ENCODE measurements at places on chromosomes 12 and 14.
A peak's percentile ranks its signal among the peaks of the same experiment; 100 is the strongest.

GRCh38 chr12:107560165-107560898, 125.3 kb upstream of the PWP1 start:
- no peak for DNase-seq

- DNase-seq, result no peak
These were observed 5.9 kb upstream of the TEX22 start for GRCh38 chr14:105392131-105393090.

DNA sequence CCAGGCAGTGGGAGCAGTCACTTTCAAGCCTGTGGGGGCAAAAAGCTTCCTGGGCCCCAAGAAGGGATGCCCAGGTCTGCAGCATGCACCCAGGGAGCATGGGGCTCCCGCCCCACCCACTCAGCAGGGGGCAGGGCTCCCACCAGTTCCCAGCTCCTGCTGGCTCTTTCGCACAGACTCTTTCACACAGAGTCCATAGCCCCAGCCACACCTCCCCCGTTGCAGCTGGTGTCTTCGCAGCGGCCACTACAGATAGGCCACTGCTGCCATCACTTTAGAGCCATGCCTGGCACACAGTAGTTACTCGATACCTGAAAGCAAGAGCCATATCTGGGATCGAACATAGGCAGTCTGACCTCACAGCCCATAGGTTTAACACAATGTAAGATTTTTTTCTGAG, 98.2 kb downstream of the NUAK1 start:
- DNase-seq, result no peak

DNA sequence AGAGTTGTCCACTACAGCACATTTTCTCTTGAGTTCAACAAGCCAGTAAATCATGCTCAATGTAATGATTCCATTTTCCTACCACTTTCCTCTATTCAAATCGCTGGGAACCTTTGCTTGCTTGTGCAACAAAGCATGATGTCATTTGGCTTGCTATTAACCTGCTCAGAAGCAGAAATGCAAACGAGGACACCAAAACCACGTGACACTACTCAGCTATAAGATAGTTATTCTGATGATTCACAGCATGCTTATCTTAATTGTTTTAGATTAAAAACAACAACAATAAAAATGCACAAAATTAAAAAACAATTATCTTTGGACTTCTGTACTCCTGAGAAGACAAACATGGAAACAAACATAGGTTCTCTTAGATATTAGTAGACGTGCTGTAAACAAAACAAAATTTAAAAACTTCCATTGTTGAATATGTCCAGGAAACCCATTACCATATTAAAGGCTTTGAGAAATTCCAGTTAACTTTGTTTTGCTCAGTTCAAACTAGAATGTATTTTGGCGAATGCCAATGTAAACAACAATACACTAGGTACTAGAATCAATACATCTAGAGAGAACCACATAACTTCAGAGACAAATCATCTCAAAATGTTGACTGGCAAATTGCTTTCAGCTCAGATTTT, 77.5 kb upstream of the KRAS start:
- peak; percentile 29 for DNase-seq

DNA sequence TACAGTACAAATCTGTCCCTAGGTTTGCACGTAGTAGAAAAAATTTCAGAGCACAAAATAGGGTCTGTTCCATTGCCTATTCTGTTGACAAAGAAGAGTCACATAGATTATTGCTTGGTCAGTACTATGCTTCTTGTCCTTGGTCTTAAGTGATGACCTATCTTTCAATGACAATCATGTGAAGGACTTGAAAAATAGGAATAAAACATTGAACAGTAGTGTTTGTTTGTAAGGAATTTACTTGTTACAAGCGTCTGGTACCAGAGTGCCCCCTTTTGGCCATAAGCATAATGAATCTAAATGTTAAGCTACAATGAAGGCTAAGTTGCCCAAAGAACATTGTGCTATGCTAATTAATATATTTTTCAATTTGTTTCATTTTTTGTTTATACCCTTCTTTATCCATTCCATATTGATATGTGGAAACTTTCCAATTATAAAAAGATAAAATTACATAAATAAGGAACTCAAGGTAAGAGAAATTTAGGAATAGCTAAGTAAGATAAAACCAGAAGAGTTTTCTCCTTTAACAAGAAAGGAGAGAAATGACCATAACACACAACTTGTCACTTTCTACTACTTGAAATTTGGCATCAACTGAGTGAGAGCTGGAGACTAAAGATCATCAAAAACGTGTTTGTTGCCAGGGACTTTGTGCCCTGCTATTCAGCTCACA, 204.7 kb downstream of the EPS8 start:
- no peak for DNase-seq

DNA sequence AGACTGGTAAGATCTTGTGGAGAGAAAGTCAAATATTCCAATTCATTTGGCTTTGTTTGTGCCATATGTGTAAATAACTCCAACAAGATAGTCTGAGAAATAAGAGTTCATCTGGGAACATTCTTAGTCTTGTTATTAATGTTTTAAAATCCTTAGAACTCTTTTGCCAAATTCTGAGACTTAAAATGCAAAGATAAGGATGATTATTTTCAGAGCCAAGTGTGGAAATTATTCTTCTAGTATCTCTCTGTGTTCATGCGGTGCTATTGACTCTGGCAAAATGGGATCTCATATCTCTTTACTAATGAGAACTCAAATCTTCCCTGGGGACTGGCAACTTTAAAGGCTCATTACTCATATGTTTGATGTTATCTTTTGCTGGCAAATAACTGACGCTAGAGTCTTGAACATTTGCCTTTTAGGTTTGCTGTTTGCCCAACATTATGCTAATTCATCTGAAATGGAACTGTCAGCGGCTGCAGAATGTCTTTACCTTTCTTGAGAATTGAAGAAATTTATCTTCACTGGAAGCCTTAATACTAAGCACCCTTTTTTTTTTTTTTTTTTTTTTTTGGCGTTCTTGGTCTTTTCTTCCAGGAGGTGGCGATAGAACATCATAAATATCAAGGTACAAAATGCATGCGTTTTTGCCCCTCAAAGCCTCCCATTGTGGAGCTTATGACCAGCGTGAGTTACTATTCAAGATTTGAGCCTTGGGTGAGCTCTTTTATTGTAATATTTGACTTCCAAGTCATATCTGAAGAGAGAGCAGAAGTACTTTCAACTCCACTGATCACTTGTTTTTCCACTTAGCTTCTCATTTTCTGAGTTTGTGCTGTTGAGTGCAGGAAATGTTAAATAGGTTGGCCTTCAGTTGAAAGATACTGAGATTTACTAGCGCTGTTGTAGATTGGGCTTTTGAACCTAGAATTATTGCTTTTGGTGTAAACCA, 86.5 kb downstream of the CAND1 start:
- DNase-seq, result peak; percentile 66

DNA sequence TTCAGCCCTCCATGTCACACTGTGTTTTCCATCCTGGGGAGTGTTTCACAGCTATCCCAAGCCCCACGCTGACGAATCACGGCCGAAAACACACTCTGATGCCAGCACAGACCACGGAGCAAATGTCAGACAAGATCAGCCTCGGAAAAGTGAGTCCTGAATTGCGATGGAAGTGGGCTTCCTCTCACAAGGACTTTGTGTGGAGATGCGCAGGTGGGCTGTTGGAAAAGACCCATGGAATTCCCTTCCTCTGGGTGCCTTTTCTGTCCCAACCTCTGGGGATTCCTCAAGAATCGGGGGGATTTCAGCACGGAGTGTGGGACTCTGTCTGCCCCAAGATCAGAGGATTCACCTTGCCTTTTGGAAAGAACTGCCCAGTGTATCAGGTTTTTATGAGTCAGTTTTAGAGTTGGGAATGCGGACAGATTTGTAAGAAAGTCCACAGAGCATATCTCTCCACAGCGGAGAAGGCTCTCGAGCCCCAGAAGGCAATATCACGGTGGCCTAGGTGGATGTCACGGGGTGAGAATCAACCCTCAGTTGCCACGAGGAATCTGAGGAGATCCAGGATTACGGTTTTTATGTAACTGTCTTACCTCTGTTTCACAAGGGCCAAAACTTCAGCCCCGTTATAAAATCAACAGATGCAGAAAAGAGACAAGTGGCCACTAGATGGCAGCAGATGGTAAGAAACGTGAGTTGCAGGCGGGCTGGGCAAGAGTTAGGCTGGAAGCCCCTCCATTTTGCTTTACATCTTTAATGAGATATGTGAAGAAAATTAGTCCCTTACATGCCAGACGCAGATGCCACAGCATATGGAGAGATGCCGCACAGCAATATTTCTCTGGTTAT, 201.9 kb downstream of the DAD1 start:
- DNase-seq, result peak; percentile 78

- DNase-seq, result no peak
These were observed 15.7 kb upstream of the SLC6A12 start for GRCh38 chr12:229441-230191.

DNA sequence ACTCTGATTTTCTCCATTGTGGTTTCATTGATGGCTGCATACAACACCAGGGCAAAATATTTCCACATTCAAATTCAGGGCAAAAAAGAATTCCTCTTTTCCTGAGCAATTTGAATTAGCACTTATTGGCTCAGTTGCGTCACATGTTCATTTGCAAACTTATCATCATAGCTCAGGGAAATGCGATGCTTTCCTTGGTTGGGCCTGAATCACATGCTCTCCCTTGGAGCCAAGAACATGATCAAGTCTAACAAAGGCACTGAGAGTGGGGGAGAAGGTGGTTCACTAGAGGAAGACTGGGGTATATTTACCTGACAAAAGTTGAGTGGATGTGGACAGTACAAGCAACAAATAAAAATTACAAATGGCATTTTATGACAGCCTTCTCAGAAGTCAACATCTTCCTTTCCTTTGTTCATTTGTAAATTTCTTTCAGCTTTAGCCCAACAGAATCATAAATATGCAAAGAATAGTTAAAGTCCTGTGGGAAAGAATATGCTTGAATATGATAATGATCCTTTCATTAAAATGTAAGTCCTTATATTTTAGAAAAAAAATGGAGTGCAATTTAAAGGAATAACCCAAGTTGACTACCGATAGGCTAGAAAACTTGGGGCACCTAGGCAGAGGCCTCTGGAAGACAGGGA, 277.2 kb downstream of the NEDD1 start:
- no peak for DNase-seq

DNA sequence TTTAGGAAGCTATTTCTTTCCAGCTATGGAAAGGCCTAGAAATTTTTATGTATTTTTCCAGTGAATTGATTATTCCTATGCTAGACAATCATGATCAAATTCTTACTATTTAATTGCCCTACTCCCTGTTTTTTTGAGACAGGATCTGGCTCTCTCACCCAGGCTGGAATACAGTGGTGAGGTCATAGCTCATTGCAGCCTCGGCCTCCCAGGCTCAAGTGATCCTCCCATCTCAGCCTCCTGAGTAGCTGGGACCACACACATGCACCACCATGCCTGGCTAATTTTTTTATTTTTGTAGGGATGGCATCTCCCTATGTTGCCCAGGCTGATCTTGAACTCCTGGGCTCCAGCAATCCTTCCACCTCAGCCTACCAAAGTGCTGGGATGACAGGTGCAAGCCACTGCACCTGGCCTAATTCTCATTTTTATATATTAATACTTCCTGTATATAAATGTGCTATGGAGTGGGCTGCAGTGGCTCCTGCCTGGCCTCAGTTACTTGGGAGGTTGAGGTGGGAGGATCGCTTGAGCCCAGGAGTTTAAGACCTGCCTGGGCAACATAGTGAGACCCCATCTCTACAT, 16.0 kb upstream of the MDM2 start:
- no peak for DNase-seq

GRCh38 chr12:4768341-4768740, 48.1 kb downstream of the GALNT8 start:
- DNase-seq, result no peak

- DNase-seq, result no peak
These were observed 291.3 kb downstream of the ACSS3 start for GRCh38 chr12:81369175-81369574.

DNA sequence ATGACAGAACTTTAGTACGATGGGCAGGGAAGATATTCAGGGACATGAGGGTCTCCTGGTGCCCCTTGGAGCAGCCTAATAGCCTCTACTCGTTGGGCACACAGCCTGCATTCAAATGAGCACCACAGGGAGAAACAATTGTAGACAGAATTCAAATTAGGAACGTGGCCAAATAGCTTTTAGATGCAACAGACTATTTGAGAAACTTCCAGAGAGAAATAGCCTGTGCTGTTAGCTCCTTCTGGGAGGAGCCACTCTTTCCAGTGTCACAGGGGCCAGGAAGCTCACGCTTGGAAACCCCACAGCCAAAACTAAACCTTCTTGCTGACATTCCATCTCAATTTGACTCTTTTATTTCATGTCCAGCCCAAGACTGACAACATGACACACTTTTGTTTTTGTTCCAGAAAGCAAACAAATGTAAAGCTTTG, 114.5 kb downstream of the RPAP3 start:
- peak; percentile 25 for DNase-seq

DNA sequence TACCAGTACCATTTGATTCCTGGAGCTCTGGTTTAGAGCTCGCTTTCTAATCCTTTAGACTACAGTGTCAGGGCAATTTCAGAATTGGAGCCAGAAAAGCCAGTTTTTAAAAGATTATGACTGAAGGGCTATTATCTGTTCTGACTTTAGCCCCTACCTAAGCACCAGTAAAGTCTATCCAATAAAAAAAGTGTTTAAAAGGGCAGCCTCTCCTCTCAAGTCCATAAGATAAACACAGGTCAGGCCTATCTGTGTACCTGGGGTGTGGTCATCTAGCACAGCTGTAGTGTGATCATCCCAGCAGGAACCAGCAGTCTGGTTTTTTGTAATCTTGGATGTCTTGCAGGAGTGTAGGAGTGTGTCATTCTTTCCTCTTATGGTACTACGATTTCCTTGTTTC, 6.6 kb downstream of the APPL2 start:
- no peak for DNase-seq

GRCh38 chr14:88882236-88882635, 57.8 kb downstream of the TTC8 start:
- no peak for DNase-seq

GRCh38 chr12:8692573-8692972, 5.2 kb upstream of the RIMKLB start:
- DNase-seq, result no peak

DNA sequence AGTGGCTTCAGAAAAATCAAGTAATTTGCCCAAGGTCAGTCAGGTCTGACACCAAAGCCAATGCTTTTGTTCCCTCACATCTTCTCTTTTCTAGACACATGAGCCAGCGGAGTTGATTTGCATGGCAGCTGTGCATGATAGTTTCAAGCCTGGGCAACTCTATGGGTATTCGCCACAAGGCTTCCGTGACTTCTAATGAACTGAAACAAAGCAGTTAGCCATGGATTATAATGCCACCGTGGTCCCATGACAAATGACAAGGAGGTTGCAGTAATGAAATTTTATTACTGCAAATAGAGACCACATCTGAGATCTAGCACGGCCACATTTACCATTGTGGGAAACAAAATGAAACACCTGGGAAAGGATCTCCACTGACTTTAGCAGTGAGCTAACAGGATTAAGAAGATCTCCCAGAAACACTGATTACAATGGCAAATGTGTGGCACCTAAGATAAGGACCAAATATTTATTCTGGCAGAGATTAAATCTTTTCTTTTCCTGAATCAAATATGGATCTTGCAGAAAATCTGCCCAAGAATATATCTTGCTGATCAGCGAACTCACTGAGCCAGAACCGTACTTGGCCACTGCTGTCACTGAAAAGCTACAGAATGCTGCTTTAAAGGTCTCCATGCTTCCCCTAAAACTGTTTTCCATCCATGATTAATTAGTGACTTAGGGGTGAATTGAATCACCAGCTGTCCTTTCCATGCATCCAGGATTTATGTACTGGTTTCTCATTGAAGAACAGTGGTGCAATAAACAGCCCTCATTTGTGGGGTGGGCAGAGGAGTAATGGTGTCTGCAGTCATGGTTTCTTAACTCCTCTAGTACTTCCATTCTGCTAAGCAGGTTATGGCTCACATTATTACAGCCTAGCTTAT, 551.0 kb downstream of the DIO2 start:
- DNase-seq, result peak; percentile 25
